ENCODE measurements at places on chromosomes 4 and X. TPM values are rescaled to one million over a fixed set of nuclear protein-coding genes. Genes with fewer than 3 reads are reported as not detected.

Gene ETDB
- total RNA-seq, result not detected

Gene NAP1L3
- 1.9 TPM for total RNA-seq

Gene GUCY1A1
- total RNA-seq, result 9.3 TPM

Gene RTL3
- not detected for total RNA-seq

DNA sequence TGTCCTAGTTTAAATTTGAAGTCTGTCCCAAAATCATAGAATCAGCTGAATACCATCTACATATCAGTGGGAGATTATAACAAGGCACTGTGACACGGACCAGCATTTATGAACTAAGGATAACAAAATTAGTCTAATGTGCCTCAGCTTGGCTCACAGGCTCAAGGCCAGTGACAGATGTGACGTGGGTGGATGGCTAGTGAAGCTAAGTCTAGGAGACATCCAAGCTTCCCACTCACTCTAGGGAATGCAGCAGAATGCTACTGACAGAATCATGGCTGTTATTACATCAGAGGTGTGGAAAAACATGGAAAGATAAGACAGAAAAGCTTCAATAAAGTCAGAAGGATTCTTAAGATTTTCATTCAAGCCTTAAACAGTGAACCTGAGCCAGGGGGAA, 329.9 kb downstream of the NAF1 start:
- no peak overlapping the region for H3K27ac ChIP-seq
- no peak for DNase-seq
- no peaks in the 10 kb centered on the region for H3K27me3 ChIP-seq
- no peak overlapping the region for H3K4me3 ChIP-seq

- H3K27me3 ChIP-seq, result no peaks in the 10 kb centered on the region
- H3K4me1 ChIP-seq, result peaks cover 24% of the 10 kb centered on the region
- H3K27ac ChIP-seq, result no peak overlapping the region
Observed at GRCh38 chrX:103789004-103789403, 12.4 kb downstream of the PLP1 start.

GRCh38 chr4:76626686-76627465, 191.8 kb downstream of the SHROOM3 start:
- no peaks in the 10 kb centered on the region for H3K27me3 ChIP-seq
- H3K4me1 ChIP-seq, result peaks cover 37% of the 10 kb centered on the region
- H3K4me3 ChIP-seq, result no peak overlapping the region

DNA sequence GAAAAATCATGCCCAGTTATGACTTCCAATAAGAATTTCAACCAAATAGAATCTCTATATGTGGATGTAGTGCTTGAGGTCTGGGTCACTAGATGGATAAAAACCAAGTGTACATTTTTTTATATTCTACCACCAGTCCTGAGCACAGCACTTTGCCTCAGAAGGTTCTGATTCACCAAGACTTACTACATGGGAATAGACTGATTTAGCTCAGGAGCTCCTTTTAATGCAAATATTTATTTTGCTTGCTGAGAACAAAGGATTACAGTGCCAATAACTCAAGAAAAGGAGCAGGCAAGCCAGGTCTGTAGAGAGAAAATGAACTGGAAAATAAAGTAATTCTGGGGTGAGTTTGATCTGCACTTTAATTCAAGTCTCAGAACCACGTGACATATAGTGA, 6.4 kb upstream of the XK start:
- no peak overlapping the region for H3K4me3 ChIP-seq
- no peaks in the 10 kb centered on the region for H3K36me3 ChIP-seq
- peak; percentile 20 for DNase-seq
- H3K27me3 ChIP-seq, result no peaks in the 10 kb centered on the region
- peaks cover 13% of the 10 kb centered on the region for H3K4me1 ChIP-seq

All from PC-3 (cell line).